ENCODE measurements at places on chromosomes 7 and 10. TPM values are rescaled to one million over a fixed set of nuclear protein-coding genes. Genes with fewer than 3 reads are reported as not detected.

GNGT1 gene
- 0.37 TPM for total RNA-seq

ST8SIA6 gene
- total RNA-seq, result not detected

PPP1R17 gene
- total RNA-seq, result not detected

CPA4 gene
- 25.9 TPM for total RNA-seq

CHAT gene
- total RNA-seq, result not detected

AS3MT gene
- total RNA-seq, result 13.0 TPM

ICA1 gene
- under 0.01 TPM for total RNA-seq
